NB4 (cell line): ENCODE measurements at places on chromosomes 12 and 14.

DNA sequence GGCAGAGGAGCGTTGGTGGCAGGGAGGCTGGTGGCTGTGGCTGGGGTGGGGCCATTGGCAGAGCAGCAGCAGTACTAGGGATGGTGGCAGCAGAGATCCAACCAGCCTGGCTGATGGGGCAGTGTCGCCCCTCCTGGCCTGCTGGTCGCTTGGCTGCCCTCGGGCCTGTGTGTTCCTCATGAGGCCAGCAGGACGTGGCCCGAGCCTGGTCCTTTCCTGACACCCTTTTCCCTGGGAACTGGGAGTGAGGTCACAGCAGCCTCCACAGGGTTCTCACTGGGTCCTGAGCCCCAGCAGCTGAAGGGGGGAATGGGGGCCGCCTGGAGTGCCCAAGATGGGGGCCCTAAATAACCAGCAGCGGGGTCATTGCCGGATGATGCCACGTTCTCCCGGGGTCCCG, 46.1 kb downstream of the KIF26A start:
- DNase-seq, result no peak

- peak; percentile 2 for DNase-seq
Measured at GRCh38 chr14:52950410-52950897, 396 bp downstream of the FERMT2 start.

DNA sequence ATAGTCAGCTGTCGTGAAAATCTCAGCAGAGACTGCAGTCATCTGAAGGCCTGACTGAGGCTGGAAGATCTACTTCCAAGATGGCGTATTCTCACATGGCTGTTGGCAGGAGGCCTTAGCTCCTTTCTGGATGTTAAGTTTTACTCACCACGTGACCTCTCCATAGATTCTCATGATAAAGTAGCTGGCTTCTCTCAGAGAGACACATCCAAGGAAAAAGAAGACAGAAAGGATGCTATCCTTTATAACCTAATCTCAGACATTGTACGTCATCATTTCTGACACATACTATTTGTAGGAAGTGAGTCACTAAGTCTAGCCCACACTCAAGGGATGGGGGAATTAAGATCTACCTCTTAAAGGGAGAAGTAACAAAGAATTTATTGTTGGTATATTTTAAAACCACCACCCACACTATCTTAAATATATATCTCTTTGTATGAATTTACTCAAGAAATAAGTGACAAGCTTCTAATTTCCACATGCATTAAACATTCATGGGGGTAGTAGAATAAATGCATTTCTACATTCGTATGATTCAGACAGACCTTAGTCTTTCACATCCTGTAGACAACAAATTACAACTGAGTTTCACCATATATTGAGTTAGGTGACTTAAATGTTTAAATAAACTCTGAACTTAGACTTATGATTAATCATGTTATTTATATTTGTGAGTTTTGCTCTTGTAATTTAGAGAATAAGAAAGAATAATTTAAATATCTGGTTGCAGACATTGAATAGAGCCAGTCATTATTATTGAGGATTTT, 411.0 kb downstream of the LRIG3 start:
- peak; percentile 7 for DNase-seq

DNA sequence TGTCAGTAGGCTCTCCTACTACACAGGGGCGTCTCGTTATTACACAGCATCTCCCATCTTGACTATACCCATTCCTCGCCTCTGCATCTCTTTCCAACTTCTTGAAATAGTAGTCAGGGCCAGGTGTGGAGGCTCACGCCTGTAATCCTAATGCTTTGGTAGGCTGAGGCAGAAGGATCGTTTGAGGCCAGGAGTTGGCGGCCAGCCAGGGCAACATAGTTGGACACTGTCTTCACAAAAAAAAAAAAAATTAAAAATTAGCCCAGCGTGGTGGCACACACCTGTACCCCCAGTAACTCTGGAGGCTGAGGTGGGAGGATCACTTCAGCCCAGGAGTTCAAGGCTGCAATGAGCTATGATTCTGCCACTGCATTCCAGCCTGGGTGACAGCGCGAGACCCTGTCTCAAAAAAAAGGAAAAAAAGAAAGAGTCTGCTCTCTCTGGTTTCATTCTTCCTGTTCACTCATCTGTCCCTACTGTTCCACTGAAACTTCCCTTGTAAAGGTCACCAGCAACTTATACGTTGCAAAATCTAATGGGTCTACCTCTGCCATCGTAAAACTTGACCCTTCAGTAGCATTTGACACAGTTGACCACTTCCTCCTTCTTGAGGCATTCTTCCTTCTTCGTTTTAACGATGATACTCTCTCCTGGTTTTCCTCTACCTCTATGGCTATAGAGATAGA, 41.0 kb upstream of the PTGR2 start:
- peak; percentile 82 for DNase-seq

DNA sequence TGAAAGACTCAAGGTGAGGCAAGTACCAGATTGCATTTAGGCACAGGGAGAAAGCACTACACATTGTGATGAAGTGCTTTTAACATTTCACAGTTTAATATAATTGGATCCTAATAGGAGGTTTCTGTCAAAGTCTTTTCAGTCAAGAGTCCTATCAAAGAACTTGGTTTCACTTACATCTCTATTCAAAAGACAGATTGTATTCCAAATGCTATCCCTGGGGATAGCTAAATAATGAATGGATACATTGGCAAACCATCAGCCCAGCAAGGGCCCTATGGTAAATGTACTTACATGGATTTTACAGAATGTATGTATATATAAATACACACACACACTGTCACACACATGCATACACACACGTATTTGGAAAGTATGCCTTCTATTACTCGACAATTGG, 655.5 kb upstream of the FLRT2 start:
- no peak for DNase-seq

GRCh38 chr14:32476532-32476931, 147.4 kb downstream of the AKAP6 start:
- no peak for DNase-seq

DNA sequence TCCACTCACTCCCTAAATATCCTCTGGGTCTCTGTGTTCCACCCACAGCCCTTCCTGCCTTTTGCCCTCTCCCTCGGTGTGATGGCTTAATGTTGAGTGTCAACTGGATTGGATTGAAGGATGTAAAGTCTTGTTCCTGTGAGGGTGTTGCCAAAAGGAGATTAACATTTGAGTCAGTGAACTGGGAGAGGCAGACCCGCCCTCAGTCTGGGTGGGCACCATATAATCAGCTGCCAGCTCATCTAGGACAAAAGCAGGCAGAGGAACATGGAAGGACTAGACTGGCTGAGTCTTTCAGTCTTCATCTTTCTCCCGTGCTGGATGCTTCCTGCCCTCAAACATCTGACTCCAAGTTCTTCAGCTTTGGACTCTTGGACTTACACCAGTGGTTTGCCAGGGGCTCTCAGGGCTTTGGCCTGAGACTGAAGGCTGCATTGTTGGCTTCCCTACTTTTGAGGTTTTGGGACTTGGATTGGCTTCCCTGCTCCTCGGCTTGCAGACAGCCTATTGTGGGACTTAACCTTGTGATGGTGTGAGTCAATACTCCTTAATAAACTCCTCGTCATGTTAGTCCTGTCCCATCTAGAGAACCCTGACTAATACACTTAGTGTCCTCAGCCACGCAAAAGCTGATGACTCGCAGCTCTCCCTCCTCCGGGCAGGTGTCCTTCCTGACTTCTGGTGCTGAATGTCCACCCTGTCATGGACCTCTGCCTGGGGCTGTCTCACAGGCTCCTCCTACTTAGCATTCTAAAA, 5.9 kb downstream of the DGLUCY start:
- DNase-seq, result peak; percentile 19
